Karpas-422 (cell line): ENCODE measurements at places on chromosomes 7 and 10. TPM values are rescaled to one million over a fixed set of nuclear protein-coding genes. Genes with fewer than 3 reads are reported as not detected.
A peak's percentile ranks its signal among the peaks of the same experiment; 100 is the strongest.

BMPER gene
- not detected in 2 replicates for total RNA-seq

DNA sequence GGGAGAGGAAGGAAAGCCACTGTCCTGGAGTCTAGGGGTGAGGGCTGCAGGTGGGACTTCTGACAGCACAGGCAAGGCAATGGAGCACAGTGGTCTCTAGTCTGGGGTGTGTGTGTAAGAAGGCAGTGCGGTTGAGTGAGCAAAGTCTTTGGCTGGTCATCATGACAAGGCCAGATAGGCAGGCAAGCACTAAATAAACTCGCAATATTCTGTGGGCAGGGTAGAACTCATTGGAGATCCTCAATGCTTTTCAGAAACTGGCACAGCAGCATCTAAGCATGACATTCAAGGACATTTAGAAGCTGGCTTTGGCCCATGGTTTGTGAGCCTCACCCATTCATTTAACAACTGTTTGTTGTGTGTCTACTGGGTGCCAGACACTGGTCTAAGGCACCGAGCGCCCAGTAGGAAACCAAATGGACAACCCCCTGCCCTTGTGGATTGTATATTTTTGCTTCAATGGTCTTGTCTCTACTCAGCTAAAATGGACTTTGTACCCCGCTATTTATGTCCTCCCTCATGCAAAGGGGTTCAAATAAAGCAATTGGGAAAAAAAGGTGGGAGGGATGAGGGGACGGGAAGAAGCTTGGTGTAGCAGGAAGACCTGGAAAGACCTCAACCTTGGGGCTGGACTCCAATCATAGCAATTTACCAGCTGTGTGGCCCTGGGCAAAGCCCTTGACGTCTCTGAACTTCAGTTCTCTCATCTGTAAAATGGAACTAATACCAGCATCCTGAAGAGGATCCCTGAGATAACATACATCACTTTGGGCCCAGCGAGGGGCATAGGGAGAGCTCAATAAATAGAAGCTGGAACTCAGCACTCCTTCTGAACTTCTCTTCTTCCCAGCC is 116.0 kb downstream of the NEURL1 start:
- no peak for DNase-seq

DNA sequence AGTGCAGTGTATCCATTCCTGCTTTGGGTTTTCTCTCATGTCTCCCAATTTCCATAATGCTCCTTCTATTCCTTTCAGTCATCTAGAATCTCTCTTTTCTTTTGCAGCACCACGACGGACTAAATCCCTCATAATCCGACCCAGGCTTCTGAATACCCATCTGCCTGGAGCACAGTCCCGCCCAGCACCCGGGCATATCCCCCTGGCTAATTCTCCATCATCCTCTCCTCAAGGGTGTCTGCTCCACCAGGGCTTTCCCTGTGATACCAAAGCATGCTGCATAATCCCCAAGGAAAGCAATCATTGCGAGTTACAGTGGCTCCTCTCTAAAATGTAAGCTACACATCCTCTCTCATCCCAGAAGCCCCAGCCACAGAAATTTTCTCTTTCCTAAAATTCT is 321.9 kb downstream of the CCDC3 start:
- no peak for DNase-seq

DNA sequence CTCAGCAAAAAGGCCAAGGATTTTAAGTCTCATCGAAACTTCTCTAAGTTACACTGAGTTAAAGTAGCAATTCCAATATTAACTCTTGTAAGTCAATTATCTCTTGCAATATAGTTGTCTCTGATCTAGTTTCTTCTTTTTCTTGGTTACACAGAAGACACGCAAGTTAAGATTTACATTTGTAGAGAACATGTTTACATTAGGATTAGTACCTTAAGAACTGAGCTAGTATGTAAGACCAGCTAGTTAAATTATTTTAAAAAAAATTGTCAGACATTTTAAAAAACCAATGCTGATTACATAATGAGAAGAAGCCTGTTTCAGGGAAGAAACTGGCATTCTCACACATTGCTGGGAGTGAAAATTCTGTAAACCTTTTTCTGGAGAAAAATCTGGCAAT is 31.4 kb downstream of the FRA10AC1 start:
- DNase-seq, result no peak

- DNase-seq, result no peak
Measured at GRCh38 chr10:43322331-43322730, 49.1 kb upstream of the FXYD4 start.

GRCh38 chr7:8133188-8133848 is 128.6 kb downstream of the ICA1 start:
- DNase-seq, result no peak

GRCh38 chr7:157785486-157786186 is 448.8 kb downstream of the DNAJB6 start:
- DNase-seq, result no peak

CCNJ gene
- total RNA-seq, result 3.4 and 7.4 TPM in 2 replicates

- DNase-seq, result no peak
Measured at GRCh38 chr7:29454899-29455451, 108.7 kb upstream of the PRR15 start.

DNA sequence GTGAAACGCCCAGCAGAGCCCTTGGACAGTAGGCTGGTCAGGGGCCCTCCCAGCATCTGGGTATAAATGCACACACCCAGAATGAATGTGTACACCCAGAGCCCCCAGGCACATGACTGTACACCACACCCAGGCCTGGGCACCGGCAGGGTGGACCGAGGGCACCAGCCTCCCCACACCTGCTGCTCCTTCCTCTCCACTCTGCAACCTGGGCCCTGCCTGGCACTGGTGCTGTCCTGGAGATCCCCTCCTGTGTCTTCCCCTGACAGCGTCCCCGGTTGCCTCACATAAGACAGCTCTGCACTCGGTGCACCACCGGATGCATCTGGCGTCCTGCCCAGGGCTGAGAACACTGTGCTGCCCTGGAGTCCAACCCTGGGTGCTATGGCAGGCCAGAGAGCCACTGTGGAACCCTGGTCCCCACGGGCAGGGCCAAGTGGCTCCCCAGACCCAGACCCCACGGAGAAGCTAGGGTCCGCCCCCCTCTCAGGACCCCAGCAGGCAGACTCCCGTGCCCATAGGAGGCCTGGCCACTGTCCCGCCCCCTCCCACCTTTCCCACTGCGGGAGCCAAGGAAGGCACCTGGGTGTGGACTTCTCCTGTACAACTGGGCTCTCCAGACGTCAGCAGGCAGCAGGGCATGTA is 6.6 kb downstream of the RASGEF1A start:
- DNase-seq, result peak; percentile 36

SFRP5 gene
- not detected in 2 replicates for total RNA-seq

BZW2 gene
- total RNA-seq, result 122 and 163 TPM in 2 replicates

DNA sequence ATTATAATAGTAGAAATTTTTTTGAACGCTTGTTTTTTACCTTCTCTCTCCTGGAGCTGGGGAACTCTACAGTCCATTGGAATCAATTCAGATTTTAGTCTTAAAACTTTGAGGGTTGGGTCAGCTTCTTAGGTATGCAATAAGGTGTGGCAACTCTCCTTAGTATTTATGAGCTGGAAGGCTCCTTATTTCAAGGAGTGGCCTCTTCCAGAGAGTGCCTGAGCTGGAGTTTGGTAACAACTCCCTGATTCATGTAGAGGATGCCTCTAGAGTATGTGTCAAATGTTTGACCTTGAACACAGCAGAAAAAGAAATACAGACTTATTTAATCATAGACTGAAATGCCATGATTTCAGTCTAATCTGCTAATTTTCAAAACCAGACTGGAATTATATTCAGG is 11.1 kb downstream of the CDK14 start:
- DNase-seq, result no peak

DNA sequence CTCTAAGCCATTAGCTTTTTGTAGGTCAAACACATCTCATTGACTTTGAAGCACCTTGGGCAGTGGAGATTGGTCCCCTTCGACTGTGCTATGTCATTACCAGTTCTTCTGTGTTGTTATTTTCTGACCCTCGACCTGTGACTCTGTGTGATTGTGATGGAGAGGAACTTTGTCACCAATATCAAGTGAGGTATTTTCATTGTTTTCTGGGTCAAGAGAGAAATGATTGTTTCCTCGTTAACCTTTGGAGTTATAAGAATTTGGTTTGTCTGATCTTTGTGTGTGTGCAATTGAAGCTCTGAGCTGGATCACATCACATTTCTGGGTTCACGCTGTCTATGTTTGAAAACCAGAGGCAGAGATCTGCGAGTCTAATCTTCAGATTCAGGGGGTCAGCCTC is 432.2 kb upstream of the KLF6 start:
- DNase-seq, result no peak

DNA sequence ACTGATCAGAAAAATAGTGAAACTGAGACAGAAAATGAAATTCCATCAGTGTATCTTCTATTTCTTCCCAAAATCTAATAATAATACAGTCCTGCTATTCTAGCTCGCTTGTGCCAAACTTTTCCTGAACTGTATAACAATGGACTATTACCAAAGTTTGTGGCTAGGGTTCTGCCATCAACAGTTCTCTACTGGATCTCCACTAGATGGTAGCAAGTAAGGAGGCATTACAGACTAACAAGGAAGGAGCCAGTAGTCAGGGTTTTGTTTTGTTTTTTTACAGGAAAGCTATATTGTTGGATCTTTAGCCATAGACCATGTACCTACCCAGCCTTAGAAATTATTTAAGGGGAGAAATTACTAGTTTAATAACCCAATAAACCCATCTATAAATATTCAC is 10.8 kb downstream of the MTERF1 start:
- DNase-seq, result no peak

ANKRD61 gene
- 0.22 and 0.71 TPM in 2 replicates for total RNA-seq

ADAMTS14 gene
- not detected in 2 replicates for total RNA-seq

DNA sequence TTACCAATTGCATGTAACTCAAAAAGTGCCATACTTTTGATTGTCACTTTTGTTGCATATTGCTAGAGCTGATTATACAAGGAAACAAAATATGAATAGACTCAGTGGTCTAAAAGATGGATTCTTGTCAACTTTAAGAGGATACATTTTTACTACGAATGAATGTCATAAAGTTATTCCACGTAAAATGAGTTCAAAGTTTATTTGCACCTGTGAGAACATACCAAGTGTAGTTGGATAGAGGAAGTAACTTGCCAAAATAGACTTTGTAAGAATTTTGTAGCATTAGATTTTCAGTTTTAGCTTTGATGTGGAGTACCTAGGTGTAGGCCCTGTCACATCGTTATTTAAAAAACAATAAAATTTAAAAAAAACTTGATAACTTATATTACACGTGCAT is 106.2 kb downstream of the PHF14 start:
- no peak for DNase-seq

- no peak for DNase-seq
Measured at GRCh38 chr7:50418526-50419290, 31.4 kb downstream of the FIGNL1 start.

DNA sequence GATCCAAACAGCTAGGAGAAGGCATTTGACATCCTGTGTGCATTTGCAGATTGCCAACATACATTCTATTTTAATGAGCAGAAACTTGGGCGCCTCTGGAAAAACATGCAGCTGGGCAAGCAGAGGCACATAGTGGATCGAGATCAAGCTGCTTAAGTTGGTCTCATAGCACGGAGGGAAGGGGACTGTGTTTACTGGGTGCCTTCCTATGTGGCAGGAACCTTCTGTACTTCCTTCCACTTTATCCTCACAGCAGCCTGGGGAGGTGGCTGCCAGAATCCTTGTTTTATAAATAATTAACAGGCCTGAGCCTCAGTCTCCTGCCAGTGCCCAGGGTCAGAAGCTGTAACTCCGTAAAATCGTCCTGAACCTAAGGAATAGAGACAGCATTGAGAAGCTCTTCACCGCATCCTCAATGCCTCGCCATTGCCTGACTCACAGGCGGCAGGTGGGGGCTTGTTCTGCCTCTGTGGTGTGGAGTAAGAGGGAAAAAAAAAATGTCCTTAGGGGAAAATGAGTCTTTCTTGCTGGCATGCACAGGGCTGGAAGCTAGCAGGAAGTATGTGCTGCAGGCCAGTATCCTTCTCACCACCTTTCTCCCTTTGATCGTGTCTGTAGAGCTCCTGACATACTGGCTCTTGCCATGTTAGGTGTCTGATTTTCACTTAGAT is 6.2 kb downstream of the VWA2 start:
- no peak for DNase-seq

UBTD1 gene
- 0.11 and 0.72 TPM in 2 replicates for total RNA-seq

CUZD1 gene
- 1.1 and 1.2 TPM in 2 replicates for total RNA-seq

PDE6C gene
- not detected in 2 replicates for total RNA-seq

DNA sequence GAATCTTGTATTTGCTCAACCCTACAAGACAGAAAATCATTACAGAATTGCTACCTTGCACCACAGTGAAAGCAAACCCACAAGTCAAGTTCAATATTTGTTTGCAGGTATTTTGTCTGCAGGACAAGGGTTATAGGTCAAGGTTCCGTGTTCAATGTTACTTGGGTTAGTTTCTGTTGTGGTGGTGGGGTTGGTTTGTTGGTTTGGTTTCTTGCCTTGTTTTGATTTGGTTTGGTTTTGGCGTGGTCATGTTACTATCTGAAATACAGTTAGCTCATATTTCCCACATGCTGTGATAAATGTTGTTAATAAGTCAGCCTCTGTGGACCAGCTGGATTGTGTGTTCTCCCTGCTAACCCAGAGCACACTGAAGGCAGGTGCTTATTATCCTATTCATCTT is 75.6 kb upstream of the INSIG1 start:
- no peak for DNase-seq

GRCh38 chr7:149849174-149849573 is 11.0 kb downstream of the ZNF862 start:
- no peak for DNase-seq

EBLN1 gene
- not detected in 2 replicates for total RNA-seq

RPS24 gene
- 2,812 and 3,158 TPM in 2 replicates for total RNA-seq

C10orf67 gene
- total RNA-seq, result not detected in 2 replicates

- DNase-seq, result peak; percentile 78
Measured at GRCh38 chr10:100996678-100997359, 2.8 kb upstream of the LZTS2 start.

- no peak for DNase-seq
Measured at GRCh38 chr10:21403256-21404015, 122.0 kb downstream of the SKIDA1 start.

DNA sequence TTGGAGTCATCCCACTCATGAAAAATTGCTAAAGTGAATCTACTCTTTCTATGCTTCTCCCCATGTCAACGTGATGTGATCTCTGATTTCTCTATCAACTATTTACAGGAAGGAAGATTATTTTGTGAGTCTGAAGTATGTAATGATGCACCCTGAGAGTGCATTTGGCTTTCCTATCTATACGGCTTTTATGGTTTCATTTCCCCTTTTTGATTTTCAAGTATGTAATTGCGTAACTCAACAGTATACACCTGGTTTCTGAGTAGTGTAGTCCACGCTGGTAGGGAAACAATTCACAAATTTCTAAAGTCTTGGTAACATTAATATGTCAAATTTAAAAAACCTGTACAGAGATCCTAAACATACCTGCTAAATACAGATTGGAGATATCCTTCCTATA is 194.7 kb upstream of the SEMA3A start:
- DNase-seq, result peak; percentile 56
